Placental pericyte (primary cell): ENCODE measurements at places on chromosomes 7 and 10. TPM values are rescaled to one million over a fixed set of nuclear protein-coding genes. Genes with fewer than 3 reads are reported as not detected.

Gene CNPY1
- total RNA-seq: not detected in 2 replicates

Gene TMEM273
- 0.43 TPM in 1 of 2 replicates, not detected in the other for total RNA-seq

Gene AOC1
- total RNA-seq: not detected in 2 replicates

Gene KIAA1217
- under 0.01 and 2.0 TPM in 2 replicates for total RNA-seq

Gene IRF5
- 0.44 TPM in 1 of 2 replicates, not detected in the other for total RNA-seq

Gene KCNH2
- 0.22 TPM in 1 of 2 replicates, not detected in the other for total RNA-seq

Gene NUTM2B
- total RNA-seq: under 0.01 and 0.43 TPM in 2 replicates
